ENCODE measurements at places on chromosomes 5 and 9.

GRCh38 chr5:176747670-176748072 is 62.7 kb upstream of the UNC5A start:
- no peak for DNase-seq

DNA sequence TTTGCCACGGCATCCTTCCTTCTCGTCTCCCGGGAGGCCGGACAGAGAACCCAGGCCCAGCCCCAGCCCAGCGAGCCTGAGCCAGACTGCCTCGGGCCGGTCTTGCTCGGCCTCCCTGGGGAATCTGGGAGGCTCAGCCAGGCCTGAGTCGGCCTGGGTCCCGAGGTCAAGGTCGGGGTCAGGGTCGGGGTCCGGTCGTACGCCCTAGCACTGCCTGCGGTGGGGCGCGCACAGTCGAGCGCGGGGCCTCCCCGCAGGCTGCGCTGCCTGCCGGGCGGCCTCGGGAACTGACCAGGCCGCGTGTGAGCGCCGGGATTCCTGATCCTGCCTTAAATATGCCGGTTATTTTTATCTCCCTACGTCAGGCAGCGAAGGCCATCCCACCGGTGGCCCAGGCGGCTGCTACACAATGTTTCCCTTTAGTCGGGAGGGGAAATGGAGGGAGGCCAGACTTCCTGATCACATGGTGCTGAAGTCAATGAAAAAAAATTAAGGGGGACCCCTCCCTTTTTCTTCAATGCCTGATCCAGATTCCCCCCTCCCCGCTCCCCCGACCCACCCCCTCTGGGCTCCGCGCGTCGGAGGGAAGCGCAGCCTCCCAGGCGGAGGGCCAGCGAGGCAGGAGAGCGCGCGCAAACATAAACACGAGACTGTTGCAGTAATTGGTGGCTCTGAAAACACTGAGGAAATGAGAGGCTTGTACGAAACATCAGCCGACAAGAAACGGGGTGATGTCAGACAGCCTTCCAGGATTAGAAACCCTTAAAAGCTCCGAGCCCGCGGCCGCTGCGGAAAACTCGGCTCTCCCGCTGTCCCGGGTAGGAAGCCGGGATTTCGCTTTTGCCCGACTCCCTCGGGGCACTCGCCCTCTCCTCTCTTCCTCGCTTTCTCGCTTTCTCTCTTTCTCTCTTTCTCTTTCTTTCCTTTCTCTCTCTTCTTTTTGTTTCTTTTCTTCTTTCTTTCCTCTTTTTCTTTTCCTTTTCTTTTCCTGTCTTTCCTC is 148.2 kb upstream of the KLF4 start:
- peak; percentile 96 for DNase-seq

- no peak for DNase-seq
These were observed 329.3 kb upstream of the TLE4 start for GRCh38 chr9:79242489-79242888.

GRCh38 chr5:40483316-40483715 is 196.4 kb upstream of the PTGER4 start:
- peak; percentile 55 for DNase-seq

DNA sequence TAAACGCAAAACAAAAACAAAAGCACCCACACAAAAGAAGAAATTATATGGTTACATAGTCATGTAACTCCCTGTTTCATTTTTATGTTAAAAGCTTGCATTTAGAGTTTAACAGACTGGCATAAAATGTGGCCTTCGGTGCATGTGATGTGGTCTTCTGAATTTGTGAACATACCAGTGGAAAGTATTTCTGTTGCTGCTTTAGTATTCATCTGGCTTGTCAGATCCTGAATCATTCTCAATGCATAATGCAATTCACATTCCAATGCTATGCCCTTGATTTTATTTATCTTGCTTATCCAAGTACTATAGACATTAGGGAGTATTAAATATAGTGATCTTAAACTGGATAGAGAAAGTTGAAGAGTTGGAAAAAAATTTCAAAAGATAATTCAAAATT is 740.2 kb upstream of the ZNF608 start:
- DNase-seq, result peak; percentile 66

- peak; percentile 49 for DNase-seq
These were observed 18.0 kb downstream of the DNLZ start for GRCh38 chr9:136345281-136346156.

GRCh38 chr5:80622756-80623155 is 31.7 kb upstream of the MSH3 start:
- no peak for DNase-seq

GRCh38 chr5:107072440-107072839 is 598.3 kb downstream of the EFNA5 start:
- DNase-seq, result no peak

- DNase-seq, result peak; percentile 70
These were observed 111.3 kb upstream of the ADRA1B start for GRCh38 chr5:159805021-159805420.

DNA sequence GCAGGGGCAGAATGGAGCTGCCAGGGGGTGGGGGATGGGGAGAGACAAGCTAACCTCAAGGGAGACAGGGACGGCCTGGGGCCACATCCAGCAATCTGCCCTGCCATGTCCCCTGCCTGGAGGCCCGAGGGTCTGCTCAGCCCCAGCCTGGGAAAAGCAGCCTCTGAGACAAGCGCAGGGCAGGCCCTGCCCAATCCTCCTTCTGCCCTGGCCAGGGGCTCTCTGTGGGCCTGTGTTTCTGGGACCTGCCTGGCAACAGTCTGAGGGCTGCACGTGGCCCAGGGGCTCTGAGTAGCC is 13.9 kb upstream of the QSOX2 start:
- no peak for DNase-seq

DNA sequence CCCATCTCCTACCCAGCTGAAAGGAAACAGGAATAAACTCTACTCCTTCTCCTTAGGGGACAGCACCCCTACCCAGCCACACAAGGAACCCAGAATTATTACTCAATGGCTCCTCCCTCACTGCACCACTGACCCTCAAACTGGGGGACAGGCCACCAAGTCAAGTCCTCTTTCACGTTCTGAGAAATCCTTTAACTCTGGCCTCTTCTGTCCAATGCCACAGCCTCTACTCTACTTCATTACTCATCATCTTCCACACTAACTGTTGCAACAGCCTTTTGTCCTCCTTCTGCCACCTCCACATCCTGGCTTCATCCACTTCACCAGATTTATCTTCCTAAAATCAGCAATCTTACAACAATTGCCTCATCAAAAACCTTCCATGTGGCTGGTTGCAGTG is 6.8 kb downstream of the TTC39B start:
- DNase-seq, result peak; percentile 80

GRCh38 chr9:124000784-124001457 is 10.6 kb upstream of the LHX2 start:
- DNase-seq, result no peak

GRCh38 chr5:33793276-33793675 is 98.5 kb downstream of the ADAMTS12 start:
- DNase-seq, result no peak

- DNase-seq, result no peak
These were observed 6.1 kb upstream of the AIF1L start for GRCh38 chr9:131090025-131090787.

DNA sequence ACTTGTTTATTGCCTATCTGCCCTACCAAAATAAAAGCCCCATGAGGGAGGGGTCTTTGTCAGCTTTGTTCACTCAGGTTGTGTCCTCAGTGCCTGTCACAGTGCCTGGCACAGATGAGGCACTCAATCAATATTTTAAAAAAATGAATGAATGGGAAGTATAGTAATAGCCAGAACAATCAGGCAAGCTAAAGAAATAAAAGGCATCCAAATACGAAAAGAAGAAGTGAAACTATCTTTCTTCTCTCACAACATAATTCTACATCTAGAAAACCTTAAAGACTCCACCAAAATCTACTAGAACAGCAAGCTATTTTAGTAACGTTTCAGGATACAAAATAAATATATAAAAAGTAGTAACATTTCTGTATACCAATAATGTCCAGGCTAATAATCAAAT is 37.8 kb upstream of the C5orf63 start:
- no peak for DNase-seq

GRCh38 chr9:96253059-96253696 is 48.8 kb downstream of the HSD17B3 start:
- no peak for DNase-seq

DNA sequence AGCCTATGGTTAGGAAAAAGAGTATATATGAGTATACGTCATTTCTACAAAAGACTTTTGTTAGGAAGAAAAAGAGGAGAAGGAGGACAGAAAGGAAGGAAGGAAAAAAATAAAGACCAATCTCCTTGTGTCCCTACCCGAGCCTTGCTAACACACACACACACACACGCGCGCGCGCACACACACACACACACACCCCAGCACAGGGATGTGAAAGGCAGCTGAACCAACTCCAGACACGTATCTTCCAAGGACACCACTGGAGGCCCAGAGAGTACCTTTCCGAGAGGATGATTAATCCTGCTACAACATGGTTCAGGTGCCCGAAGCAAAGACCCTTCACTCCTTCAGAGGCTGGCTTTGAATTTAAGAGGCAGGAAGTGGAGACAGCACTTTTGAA is 56.9 kb upstream of the GALNT10 start:
- DNase-seq, result no peak

DNA sequence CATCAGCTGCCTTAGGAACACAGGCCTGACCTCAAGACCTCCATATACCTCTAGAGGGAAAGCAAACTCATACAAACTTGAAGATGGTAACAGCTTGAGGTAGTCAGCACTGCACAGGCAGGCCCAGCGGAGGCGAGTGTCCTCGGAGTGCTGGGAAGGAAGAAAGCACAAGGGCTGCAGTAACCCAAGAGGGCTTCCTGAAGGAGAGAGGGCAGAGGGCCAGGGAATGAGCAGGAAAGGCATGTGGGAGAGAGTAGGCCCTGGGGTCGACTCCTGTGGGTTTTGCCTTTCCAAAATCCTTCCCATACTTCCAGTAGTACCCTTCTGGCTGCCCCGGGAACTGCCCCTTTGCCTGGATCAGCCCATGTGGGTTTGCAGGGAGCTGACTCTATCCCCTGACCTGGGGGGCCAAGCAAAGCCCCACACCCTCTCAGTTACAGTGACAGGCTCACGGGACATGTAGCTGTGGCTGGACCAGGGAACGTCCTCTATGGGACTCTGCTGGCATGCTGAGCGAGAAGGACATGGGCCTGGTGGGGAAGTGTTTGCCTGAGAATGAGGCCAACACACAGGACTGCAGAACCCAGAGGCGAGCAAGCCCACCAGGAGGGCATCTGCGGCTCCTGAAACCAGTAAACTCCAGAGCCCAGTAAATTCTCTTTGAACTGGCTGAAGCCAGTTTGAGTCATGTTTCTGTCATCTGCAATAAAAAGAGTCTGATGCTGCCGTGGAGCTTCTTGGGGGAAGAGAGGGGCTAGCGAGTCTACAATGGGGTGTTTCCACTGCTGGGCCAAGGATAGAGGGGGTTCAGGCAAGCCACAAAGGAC is 64.1 kb downstream of the COL23A1 start:
- no peak for DNase-seq

DNA sequence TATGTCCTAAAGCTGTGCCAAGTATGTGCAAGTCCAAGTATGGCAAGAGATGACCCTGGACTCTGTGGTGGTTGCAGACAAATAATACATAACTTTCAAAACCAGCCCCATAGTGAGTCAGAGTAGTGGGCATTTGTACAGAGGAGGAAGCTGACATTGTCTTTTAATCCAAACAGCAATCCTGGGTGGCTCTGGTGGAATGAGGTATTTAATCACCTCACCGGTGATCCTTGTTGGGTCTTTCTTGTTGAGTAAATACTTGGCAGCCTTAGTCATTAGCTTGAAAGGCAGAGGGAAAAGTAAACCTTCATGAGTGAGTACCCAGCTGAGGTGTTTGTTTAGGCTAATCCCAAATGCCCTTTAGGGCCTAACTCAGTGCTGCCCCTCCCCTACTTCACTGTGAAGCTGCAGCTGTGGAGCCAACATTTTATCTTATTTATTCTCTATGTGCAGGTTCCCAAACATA is 148.7 kb upstream of the SLC12A2 start:
- DNase-seq, result peak; percentile 43

- DNase-seq, result no peak
These were observed 301.4 kb upstream of the RFX3 start for GRCh38 chr9:3827175-3827574.

DNA sequence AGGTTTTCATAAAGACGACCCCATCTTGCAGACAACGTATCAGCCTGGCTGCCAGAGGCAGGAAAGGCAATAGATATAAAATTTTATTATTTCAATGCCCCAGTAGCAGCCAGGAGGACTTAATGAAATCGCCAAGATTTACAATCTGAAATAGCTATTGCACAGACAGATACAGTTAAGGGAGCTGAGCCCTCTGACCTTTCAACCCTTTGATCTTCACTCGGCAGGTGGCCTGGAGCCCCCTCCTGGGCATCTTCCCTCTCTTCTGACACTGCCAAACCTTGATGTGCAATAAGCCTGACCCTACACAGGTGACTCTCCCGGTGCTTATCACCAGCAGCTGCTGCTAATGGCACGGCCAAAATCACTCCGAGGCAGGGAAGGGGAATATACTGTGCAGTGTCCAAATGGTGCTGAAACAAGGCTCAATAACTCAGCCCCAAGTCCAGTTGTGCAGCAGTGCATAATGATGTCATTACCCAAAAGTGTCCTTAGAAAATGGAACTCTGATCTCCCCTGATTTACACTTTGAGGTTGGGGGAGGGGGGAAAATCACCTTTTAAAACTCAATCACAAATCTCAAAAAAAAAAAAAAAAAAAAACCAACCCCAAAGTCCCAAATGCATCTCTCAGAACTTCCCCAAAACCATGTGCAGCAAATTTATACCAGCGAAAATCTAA is 242.0 kb downstream of the CRB2 start:
- no peak for DNase-seq

GRCh38 chr5:8868283-8868682 is 677.6 kb downstream of the SEMA5A start:
- DNase-seq, result no peak

DNA sequence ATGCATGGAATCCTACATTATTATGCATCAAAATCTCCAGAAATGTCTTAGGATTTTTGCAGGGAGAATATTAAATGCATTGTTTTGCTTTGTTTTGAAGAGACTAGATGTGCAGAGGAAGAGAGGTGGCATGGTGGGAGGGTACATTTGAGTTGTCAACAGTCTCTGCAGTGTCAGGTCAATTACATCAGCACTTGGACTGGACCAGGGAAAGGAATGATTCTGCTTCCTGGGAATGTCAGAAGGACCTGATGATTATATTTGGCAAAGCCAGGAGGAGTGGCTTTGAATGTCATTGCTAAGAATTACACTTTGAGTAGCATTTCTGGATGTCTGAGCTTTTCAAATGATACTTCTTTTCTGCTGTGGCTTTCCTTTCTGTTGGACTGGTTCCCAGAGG is 17.5 kb upstream of the TMEFF1 start:
- DNase-seq, result no peak

DNA sequence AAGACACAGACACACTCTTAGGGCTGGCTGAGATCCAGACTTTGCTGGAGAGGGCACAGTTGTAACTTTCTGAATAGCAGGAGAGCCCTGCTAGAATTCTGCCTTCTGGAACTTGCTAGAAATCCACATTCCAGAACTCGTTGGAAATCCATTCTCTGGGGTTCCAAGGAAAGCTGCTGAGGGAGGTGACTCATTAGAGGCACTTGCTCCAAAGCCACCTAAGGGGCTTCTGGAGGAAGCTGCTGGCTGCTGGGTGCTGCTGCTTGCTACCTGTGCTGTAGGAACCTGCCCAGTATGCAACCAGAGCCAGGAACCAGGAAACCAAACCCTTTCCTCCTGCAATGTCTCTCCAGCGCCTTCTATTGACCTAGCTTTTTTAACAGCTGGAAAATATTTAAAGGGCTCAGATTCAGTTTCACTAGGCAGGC is 4.1 kb upstream of the TLE4 start:
- no peak for DNase-seq

GRCh38 chr9:82560457-82560904 is 502.5 kb downstream of the RASEF start:
- no peak for DNase-seq

All from fibroblast of mammary gland (primary cell).